ENCODE measurements at places on chromosomes 5 and 9.

- no peak for DNase-seq
Observed at GRCh38 chr5:78719504-78720219, 71.1 kb upstream of the LHFPL2 start.

DNA sequence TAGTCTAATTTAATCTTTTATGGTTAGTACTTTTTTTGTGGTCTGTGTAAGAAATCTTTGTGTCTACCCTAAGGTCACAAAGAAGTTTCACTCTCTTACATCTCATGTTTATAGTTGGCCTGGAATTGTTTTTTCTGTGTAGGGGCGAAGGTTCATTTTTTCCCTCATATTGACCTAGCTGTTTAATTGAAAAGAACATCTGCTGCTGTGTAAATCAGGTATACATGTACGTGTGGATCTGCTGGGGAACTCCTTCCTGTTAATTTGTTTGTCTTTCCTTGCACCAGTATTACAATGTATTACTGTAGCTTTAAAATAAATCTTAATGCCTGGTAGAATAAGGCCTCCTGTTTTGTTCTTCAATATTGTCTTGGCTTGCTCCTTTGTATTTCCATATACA lies 37.8 kb downstream of the EXOSC2 start:
- no peak for DNase-seq

DNA sequence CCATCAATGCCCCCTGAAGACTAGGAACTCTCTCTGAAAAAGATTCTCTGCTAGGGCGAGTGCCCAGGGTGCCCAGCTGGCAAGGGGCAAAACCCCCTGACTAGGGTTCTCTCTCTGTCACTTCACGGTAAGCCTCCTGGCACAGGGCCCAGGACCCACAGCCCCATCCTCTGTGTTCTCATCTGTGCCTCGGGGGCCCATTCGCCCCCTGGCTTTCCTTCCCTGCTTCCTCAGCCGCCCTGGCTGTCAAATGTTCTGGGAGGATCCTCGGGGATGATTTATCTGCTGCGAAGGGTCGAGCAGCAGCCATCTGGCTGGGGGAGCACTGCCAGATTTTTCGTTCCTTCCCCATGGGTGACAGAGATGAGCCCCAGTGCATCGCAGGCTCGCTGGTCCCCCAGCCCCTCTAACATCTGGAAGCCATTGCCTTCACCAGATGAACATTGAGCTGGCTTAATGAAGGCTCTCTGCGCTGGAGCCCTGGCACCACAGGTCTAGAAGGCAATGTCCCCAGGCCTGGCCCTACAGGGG lies 24.2 kb downstream of the HMCN2 start:
- no peak for DNase-seq

- DNase-seq = no peak
Observed at GRCh38 chr5:143086908-143087637, 316.4 kb downstream of the NR3C1 start.

DNA sequence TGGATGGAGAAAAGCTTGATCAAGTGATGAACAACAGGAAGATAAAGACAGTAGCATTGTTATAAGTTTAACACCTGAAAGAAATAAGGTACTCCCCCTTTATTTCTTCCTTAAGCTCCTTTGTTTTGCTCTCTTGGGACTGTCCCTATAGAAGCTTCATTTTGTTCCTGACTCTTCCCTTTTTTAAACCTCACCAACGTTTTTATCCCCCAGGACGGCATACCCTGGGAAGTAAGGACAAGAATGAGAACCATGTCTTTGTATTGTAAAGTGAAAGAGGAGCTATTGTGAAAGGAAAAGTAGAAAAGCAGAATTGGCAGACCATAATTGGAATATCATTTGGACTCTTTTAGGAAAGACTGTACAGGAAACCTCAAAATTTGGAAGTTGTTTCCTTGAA lies 1368.6 kb upstream of the C9orf72 start:
- no peak for DNase-seq

- no peak for DNase-seq
Observed at GRCh38 chr5:168580227-168580508, 1.0 kb upstream of the PANK3 start.

DNA sequence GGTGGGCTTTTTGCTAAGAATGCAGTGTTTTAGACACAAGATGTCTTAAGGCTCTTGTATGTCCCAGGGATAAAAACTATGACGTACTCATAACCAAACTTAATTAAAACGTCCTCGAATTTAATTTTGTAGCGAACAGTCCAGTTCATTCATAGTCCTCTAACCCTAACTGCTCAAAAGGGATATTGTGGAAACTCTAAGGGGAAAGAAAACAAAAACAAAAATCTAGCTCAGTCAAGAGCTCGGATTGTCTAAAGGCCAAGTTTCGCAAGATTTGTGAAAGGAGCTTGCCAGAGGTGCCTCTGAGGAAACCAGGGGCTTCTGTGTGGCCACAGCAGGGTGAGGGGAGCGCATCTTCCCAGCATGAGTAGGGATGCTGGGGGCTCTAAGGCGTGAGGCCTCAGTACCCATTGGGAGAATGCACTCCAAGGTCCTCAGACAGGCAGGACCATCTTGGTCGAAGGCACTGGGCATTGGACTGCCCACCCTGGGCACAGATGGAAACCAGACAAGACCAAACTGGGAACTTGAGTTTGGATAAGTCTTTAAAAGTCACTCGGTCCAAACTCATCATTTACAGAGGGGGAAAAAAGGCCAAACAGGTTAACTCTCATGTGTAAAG lies 71.8 kb downstream of the PRRT1B start:
- DNase-seq = no peak

DNA sequence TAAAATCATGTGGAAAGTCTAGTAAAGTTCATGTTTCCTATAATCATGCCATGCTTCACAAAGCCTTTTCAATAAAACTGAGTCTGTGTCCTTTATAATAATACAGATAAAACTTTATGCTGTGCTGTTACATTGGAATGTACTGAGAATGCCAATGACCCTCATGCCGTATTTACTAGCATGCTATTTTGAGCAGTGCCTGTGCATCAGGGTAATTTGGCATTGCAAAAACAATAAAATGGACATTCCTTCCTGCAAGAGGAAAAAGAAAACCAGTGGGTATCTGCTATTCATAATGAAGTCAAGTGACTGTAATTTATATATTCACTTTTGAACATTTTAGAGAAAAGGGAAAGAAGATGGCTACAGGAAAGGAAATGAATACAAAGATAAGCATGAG lies 159.0 kb downstream of the PBX3 start:
- DNase-seq = no peak

DNA sequence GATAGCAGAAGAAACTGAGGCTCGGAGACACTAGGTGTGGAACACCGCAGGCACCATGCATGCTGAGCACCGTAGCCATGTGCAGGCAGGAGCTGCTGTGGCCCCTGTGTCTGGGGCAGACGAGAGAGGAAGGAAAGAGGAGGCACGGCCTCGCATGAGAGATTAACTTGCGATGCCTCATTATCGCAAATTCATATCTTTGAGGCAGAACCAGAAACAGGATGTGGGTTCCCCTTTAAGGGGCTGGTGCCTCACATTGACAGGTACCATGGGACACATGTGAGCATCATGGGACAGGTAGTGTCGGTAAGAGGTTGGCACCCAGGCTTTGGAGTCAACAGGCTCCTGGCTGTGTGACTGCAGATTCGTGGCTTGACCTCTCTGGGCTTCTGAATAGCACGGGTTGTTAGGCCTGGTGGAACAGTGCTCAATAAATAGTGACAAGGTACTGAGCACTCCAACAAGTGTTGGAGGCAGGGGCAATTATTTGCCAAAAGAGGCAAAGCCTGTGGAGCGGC lies 40.8 kb downstream of the NAIF1 start:
- peak; percentile 73 for DNase-seq

- DNase-seq = no peak
Observed at GRCh38 chr9:120932086-120932823, 5.7 kb upstream of the TRAF1 start.

DNA sequence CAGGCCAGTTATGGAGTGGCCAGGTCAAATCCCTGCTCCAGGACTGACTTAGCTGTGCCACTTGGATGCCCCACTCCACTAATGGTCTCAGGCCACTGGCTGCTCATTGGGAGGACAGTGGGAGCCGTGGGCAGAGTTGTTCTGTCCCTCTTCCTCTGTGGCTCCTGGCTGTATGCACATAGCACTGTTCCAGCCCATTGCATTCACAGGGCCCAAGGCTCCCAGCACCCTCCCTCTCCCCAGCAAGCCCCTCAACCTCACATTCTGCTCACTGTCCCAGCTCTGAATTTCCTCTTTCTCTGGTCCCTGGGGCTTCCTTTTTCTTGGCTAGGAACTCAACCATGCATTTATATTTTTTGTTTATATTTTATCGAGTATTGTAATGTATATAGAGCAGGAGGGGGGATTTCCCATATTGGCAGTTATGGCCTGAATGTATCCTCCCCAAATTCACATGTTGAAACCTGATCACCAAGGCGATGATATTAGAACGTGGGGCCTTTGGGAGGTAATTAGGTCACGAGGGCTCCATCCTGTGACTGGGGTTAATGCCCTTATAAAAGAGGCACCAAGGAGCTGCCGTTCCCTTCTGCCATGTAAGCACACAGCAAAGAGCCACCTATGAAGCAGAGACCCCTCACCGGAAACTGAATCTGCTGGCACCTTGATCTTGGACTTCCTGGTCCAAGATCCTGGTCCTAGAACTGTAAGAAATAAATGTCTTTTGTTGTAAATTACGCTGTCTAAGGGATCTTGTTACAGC lies 17.0 kb upstream of the MVB12B start:
- DNase-seq = no peak

DNA sequence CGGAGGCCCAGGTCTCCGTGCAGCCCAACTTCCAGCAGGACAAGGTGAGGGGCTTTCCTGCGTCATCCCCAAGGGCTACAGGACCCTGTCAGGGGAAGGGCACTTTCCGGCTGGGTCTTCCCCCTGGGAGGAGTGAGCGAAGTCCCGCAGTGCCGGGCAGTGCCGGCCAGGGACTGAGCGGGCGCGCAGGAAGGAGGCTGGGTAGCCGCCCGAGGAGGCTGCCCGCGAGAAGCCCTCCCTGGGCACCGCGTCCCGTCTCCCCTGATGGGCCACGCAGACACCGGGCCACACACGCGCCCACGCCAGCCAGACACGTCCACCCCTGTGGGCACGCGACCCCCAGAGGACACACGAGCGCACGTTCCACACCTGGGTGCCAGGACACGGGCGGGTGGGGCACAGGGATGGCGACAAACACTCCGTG lies 357 bp downstream of the PTGDS start:
- DNase-seq = no peak
